Stimulated activated CD4-positive, alpha-beta T cell treated with anti-CD3 and anti-CD28 coated beads, Interleukin-1b, Interleukin-23, amount 100 ng/mL, for 1 hour (primary cell): ENCODE measurements at places on chromosomes 3 and 15.

DNA sequence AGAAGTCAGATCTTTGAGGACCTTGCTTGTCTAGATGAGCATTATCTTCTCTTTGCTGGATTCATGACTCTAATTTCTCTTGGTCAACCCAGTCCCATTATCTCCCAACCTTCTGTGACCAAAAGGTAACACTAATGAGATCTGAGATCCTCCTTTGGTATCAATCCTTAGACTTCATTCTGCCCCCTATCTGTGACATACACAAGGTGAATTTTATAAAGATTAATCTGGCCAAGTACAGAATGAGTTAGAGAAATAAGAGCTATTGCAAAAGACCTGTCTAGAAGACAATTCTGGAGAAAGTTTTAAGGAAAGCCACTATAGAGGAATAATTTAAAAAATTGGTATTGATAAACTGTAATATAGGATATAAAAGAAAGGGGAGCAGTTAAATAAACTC lies 113.8 kb upstream of the KCNMB2 start:
- DNase-seq: no peak

DNA sequence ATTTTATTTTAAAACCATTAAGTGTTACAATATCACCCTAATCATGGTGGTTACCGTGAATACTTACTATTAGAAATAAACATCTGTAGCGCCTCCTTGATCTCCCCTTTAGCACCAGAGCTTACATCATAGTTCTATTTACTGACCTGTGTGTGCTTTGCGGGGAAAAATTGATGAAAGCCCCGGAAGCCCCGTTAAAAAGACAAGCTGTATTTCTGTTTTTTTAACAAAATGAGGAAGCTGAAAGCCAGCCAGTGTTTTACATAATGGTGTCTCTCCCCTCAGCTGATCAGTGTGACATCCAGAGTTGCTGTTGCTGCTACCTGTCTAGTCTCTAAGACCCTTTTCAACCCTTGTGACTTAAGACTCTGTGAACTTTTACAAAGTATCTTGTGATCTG lies 100.8 kb downstream of the OPA1 start:
- no peak for DNase-seq

DNA sequence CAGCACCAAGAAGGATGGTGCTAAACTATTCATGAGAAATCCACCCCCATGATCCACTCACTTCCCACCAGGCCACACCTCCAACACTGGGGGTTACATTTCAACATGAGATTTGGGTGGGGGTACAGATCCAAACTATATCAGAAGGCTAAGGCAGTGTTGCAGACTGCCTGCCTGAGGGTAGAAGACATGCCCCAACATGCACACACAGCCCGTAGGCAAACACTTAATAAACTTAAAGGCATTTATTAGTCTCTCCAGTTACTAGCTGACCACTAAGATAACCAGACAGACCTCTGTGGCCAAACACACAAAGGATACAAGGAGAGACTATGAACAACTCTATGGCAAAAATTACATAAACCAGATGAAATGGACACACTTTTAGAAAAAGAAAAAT lies 10.2 kb downstream of the FAM162A start:
- no peak for DNase-seq

GRCh38 chr3:137249311-137249940 lies 291.6 kb downstream of the IL20RB start:
- DNase-seq: no peak

DNA sequence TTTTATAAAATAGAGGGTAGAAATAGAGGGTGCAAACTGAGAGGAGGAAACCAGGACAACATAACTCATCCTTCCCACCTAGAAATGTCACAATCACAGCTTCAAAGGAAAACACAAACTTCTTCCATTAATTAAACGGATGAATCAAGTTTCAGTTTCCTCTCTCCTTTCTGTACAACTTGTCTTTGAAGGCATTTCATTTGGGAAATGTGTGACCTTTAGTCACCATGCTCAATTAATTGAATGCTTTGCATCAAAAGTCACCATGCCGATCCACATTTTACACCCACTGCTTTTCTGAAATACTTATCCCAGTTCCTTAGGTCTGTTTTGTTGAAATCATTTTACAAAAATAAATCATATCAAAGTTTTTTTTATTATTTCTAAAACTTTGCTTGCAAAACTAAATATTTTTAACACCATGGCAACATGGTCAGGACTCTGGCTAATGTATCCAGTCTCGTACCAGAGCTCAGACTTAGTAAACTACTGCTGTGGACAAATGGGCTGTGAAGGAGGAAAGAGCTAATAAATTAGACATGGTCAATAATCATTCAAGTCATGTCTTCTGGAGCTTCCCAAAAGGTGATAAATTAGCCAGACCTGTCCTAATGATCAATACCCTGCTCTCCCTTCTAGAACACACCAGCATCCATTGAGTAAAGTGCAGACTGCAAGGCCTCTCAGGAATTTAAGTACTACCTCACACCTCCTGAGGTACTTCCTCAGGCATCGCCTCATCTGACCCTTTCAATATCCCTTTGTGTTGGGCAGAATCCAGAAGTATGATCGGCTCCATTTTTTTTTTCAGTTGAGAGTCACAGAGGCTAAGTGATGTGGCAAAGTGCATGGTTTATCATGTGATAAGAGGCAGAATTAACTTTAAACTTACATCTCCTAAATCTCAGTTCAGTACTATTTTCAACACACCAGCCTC lies 161.3 kb downstream of the GREM1 start:
- no peak for DNase-seq

DNA sequence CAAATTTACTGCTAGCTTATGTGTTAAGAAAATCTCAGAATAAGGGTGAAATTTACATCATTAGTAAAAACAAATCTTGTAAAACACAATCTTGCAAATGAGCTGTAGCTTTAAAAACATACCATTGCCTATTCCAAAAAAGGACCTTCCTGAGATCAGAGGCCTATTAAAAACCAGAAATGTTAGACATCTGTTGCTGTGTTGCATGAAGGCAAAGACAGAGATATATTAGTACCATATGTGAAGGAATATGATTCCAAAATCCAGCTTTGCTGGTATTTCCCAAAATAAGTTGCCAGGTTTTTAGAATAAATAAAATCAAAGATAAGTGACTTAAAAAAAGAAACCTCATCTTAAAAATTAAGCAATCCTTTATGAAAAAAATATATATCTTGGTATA lies 504.1 kb upstream of the CDIN1 start:
- no peak for DNase-seq

DNA sequence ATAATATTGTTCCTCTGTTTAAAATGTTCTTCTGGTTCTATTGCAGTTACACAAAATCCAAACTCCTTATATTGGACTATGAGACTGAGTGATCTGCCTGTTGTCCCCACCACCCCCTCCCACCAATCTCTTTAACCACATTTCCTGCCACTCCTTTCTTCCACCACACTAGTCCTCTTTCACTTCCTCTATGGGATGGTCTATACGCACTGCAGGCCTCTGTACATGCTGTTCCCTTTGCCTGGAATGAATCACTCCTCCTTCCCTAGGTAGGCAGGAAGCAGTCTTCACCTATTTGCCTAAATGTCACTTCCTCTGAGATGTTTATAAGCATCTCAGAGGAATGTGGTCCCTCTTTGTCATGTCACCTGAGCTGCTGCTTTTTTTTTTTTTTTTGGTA lies 4.0 kb downstream of the MAP2K1 start:
- DNase-seq: no peak

- no peak for DNase-seq
Observed at GRCh38 chr3:23461069-23461468, 257.9 kb downstream of the UBE2E2 start.

- DNase-seq: no peak
Observed at GRCh38 chr15:53539878-53540277, 219.6 kb downstream of the WDR72 start.

DNA sequence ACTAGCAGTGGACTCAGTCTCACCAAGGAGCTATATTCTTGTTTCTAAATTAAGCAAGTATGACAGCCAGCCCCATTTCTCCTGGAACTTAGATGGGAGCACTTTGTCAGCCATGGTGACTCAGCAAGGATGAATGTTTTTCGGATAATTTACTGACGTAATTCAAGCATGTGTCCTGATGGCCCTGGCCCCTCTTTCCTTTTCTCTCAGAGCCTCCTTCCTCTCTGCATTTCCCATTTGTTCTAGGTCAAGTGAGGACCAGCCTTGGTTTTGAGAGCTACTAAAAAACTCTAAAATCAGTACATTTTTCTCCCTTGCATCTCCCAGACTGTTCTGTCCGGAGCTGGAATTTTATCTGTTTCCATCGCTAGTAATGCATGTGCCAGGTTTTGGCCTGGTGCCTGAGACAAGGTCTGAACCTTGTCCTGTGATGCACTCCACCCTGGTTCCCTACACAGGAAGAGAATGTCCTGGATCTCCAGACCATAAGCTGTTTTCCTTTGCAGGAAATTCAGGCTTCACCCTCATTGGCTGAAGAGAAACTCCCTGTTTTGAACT lies 256.6 kb upstream of the ROPN1 start:
- DNase-seq: no peak

- DNase-seq: no peak
Observed at GRCh38 chr15:66502491-66502890, 2.2 kb downstream of the RPL4 start.

DNA sequence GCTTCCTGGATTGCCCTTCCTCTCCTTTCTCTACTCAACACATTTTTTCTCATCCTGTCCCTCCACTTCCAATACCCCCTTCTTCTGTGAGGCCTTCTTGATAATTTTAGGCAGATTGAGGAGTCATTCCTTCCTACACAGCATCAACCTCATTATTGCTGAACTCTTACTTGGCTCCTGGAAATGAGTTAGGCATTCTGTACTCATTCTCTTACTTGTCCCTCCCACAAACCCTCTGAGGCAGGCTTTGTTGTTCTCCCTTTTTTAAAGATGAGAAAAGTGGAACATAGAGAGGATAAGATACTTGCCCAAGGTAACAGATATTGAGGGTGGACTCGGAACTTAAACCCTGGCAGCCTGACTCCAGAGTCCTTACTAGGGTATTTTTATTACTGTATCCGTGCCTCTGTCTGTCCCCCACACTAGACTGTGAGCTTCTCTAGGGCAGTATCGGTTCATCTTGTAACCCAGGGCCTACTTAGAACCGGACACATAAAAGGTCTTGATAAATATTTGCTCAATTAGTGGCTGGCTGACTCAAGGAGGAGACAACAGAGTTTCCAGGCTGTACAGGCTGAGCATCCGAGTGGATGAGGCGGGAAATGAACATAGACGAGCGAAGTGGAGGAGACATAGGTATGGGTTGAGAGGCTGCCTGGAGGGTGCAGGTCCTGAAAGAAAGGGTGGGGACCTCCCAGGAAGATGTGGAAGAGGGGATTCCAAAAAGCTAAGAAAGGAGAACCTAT lies 148.7 kb upstream of the ATP2B2 start:
- DNase-seq: no peak

DNA sequence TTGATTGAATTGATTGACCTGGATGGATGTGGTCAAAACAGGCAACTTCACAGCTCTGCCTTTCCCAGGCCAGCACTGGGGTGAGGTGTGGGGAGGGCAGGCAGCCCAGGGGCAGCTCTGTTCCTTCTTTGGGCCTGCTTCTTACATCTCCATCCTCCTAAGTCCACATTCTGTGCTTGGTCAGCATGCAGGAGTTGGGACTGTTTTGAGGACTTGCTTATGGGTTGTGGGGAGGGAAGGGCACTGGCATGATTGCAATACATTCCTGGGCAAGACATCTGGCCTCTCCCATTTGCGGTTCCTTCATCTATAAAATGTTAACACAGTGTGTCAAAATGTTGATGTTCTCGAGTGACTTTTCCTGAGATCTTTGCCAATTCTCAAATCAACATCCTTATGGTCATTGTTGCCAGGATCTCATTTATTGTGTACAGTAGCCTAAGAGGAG lies 84.1 kb downstream of the ST6GAL1 start:
- no peak for DNase-seq

DNA sequence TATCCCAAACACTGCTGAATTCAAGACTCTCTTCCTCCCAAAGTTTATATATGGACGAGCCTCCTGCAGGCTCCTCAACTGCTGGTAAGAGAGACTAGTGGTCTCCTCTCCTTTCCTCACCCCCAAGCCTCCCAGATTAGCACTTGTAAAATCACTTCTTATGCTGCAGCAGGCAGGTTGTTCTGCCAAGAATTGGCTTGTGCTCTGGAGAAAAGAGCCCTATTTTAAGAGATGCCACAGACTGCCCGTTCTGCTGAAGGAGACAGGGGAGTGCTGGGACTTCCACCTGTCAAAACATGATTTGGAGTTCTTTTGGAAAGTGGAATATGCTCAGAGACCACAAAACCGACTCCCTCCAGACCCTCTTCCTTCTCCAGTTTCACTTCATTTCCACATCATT lies 230.9 kb upstream of the EIF1B start:
- DNase-seq: no peak

GRCh38 chr15:85636351-85636750 lies 158.4 kb downstream of the KLHL25 start:
- DNase-seq: no peak

DNA sequence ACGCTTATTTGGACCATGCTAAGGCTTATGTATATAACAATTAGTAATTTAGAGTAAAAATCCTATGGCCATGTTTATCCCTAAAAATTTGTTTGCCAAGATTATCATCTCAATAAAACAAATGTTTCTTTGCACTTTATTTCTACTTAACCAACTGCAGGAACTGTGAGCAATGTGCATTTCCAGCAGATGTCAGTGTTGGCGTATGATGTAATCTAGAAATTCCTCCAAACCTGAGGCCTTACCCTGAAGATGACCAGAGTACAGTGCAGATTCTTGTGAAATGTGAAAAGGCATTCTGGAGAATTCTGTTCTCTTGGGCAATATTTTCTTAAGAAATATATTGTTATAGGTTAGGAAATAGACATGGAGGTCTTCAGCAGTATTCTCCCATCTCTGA lies 205.9 kb downstream of the MBNL1 start:
- no peak for DNase-seq

- no peak for DNase-seq
Observed at GRCh38 chr3:2099779-2100191, 1.1 kb downstream of the CNTN4 start.

DNA sequence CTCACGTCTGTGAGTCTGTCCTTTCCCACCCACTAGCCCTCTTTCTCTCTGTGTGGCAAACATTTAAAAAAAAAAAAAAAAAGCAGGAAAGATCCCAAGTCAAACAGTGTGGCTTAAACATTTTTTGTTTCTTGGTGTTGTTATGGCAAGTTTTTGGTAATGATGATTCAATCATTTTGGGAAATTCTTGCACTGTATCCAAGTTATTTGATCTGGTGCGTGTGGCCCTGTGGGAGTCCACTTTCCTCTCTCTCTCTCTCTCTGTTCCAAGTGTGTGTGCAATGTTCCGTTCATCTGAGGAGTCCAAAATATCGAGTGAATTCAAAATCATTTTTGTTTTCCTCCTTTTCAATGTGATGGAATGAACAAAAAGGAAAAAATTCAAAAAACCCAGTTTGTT lies 97.7 kb downstream of the GAP43 start:
- no peak for DNase-seq

- no peak for DNase-seq
Observed at GRCh38 chr3:31668242-31668641, 135.5 kb downstream of the STT3B start.
